ENCODE measurements at places on chromosomes 7 and 10. TPM values are rescaled to one million over a fixed set of nuclear protein-coding genes. Genes with fewer than 3 reads are reported as not detected.
A peak's percentile ranks its signal among the peaks of the same experiment; 100 is the strongest.

DNA sequence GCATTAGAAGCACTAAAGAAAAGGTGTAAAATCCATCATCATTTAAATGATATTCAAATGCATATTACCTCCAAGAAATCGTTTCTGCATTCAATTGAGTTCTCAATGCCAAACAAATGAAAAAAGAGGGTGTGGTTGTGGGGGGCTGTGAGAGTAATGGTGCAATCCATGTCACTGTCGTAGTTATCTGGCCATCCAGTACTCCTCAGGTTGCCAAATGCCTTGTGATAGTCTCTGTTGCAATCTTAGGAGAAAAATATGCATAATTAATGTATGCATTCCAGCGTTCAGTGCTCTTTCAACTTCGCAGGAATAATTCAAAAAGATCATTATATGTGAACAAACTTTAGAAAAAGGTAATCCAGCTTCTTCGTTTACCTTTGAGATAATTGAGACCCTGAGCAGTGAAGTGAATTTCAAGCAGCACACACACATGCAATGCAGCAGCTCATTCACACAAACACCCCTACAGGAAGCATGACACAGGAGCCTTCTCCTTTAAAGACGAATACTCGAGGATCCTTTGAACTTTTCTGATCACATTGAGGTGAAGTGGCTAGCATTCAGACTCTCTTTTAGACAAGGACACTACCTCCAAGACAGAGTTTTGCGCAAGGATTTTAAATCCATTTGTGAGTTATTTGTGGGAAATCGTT, 73.4 kb downstream of the OR13A1 start:
- H3K36me3 ChIP-seq, result no peaks in the 10 kb centered on the region
- H3K4me1 ChIP-seq, result no peaks in the 10 kb centered on the region
- H3K27ac ChIP-seq, result no peak overlapping the region

GRCh38 chr10:84537447-84537931, 209.1 kb downstream of the CCSER2 start:
- H3K27ac ChIP-seq, result no peak overlapping the region
- no peak overlapping the region for H3K4me3 ChIP-seq
- H3K36me3 ChIP-seq, result no peaks in the 10 kb centered on the region
- H3K4me1 ChIP-seq, result peaks cover 13% of the 10 kb centered on the region
- DNase-seq, result no peak

DNA sequence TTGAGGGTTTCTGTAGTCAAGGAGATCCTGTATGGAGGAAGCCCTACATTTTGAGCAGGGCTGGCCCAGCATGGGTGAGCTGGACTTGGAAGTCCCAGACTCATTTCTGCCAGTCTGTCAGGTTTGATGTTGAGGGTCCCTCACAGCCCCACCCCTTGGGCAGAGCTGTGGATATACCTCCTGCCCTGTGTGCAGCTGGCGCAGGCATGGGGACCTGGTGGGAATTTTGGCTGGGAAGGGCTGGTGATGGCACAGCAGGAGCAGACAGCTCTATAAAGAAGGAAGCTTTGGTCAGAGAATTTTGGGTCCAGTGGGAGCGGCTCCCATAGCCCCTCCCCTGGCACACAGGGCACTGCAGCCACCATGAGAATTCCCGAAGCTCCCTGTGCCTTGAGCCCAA, 482.6 kb downstream of the RPS24 start:
- no peaks in the 10 kb centered on the region for H3K36me3 ChIP-seq
- H3K4me1 ChIP-seq, result no peaks in the 10 kb centered on the region
- DNase-seq, result no peak
- H3K27ac ChIP-seq, result no peak overlapping the region

GPR26 gene
- not detected for total RNA-seq

PNLIPRP1 gene
- total RNA-seq, result not detected

CRYGN gene
- total RNA-seq, result 1.3 TPM

- H3K36me3 ChIP-seq, result no peaks in the 10 kb centered on the region
- H3K4me3 ChIP-seq, result no peak overlapping the region
- no peaks in the 10 kb centered on the region for H3K4me1 ChIP-seq
- DNase-seq, result no peak
- H3K27me3 ChIP-seq, result no peaks in the 10 kb centered on the region
Observed at GRCh38 chr10:15879663-15880062, 19.4 kb upstream of the MINDY3 start.

SLC16A9 gene
- total RNA-seq, result 0.32 TPM

- H3K27me3 ChIP-seq, result no peaks in the 10 kb centered on the region
- H3K4me1 ChIP-seq, result no peaks in the 10 kb centered on the region
- H3K4me3 ChIP-seq, result no peak overlapping the region
- no peak overlapping the region for H3K27ac ChIP-seq
- DNase-seq, result no peak
Observed at GRCh38 chr10:11279314-11279713, 261.6 kb downstream of the CELF2 start.

DNA sequence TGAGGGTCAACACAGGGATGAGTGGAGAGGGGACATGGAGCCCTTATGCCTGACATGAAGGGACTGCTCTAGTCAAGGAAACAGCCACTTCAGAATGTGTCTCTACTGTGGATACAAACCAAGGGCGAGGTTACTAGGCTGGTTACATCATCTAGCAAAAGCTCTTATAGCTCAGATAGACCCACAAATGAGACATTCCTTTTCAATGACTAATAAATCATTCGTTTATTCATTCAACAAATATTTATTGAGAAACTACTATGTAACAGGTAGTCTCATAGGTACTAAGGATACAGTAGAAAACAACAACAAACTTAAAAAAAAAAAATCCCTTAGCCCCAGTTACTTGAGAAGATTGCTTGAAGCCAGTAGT, 219.5 kb downstream of the KIAA1217 start:
- no peaks in the 10 kb centered on the region for H3K27me3 ChIP-seq
- no peak overlapping the region for H3K4me3 ChIP-seq
- peaks cover 5% of the 10 kb centered on the region for H3K4me1 ChIP-seq
- peak overlapping the region; percentile 82 for H3K27ac ChIP-seq
- no peaks in the 10 kb centered on the region for H3K36me3 ChIP-seq

LFNG gene
- 9.1 TPM for total RNA-seq

SPDYE2 gene
- not detected for total RNA-seq

SEMA3E gene
- total RNA-seq, result 11.8 TPM

GRCh38 chr10:35795131-35795824, 153.2 kb upstream of the FZD8 start:
- no peaks in the 10 kb centered on the region for H3K27me3 ChIP-seq
- H3K4me1 ChIP-seq, result no peaks in the 10 kb centered on the region
- no peak for DNase-seq
- H3K36me3 ChIP-seq, result no peaks in the 10 kb centered on the region
- H3K27ac ChIP-seq, result no peak overlapping the region

DNA sequence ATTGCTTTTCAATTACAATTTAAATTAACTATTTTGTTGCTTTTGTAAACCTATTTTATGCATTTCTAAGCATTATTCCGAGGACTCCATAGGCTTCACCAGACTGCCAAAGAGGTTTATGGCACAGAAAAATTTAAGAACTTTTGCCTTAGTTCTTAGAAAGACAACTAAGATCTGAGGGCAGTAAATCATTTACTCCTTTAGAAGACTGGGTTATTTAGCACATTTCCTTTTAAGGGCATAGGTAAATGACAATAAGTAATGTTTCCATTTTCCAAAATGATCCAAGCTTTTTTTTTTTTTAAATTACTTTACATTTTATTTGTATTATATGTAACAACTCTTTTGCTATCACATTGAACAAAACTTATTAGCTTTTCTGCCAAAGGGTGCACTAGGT, 15.0 kb upstream of the STEAP4 start:
- H3K27ac ChIP-seq, result no peak overlapping the region
- no peaks in the 10 kb centered on the region for H3K4me1 ChIP-seq
- no peaks in the 10 kb centered on the region for H3K36me3 ChIP-seq
- no peak for DNase-seq
- no peak overlapping the region for H3K4me3 ChIP-seq

DNA sequence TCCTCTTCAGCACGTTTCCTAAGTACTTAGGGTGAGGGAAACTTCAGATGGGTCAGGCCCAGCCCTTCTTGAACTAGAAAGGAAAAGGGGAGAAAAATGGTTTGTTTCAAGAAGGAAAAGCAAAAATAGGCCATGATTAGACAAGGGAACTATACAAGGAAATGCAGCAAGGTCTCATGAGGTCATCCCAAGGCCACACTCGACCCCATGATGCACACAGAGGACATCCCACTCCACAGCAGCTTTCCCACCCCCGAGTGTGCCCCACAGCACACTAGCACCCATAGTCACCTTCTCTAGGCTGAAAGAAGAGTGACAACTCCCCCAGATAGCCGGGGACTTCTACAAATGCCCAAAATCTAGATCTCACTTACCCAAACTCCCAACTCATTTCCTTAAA, 173.4 kb downstream of the FAM107B start:
- H3K36me3 ChIP-seq, result no peaks in the 10 kb centered on the region
- no peaks in the 10 kb centered on the region for H3K27me3 ChIP-seq
- H3K4me3 ChIP-seq, result no peak overlapping the region
- DNase-seq, result no peak
- H3K4me1 ChIP-seq, result peaks cover 2% of the 10 kb centered on the region

- no peaks in the 10 kb centered on the region for H3K4me1 ChIP-seq
- no peak for DNase-seq
- H3K4me3 ChIP-seq, result no peak overlapping the region
- H3K27me3 ChIP-seq, result no peaks in the 10 kb centered on the region
Observed at GRCh38 chr10:541750-542371, 147.6 kb downstream of the DIP2C start.

GRCh38 chr10:122404576-122404975, 30.1 kb downstream of the PLEKHA1 start:
- no peaks in the 10 kb centered on the region for H3K36me3 ChIP-seq
- H3K4me1 ChIP-seq, result no peaks in the 10 kb centered on the region
- no peaks in the 10 kb centered on the region for H3K27me3 ChIP-seq

DNA sequence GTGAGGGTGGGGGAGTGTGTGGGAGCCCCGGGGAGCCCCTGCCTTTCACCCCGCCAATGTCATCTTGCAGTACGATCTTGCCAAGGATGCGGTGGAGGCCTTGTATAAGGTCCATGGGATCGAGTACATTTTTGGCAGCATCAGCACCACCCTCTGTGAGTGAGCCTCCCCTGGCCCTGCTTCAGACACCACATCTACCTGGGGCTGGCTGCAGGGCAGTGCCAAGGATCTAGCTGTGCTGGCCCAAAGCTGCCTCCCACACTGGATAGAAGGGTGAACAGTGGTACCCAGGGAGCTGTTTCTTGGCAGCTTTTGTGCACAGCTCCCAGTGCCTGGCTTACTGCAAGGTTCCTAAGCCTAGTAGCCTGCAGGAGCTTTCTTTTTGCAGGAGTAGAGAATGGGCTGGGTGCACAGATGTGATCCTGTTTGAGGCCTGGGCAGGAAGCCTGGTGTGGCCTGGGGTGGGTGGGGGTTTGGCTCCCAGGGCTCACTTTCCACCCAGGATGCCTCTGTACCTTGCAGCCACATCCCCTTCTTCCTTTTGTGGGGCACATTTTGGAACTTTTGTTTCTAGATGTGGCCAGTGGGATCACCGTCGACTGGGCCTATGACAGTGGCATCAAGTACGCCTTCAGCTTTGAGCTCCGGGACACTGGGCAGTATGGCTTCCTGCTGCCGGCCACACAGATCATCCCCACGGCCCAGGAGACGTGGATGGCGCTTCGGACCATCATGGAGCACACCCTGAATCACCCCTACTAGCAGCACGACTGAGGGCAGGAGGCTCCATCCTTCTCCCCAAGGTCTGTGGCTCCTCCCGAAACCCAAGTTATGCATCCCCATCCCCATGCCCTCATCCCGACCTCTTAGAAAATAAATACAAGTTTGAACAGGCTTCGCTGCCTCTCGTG, 12.2 kb upstream of the CPA1 start:
- H3K27me3 ChIP-seq, result no peaks in the 10 kb centered on the region
- no peaks in the 10 kb centered on the region for H3K36me3 ChIP-seq
- H3K27ac ChIP-seq, result no peak overlapping the region
- H3K4me3 ChIP-seq, result no peak overlapping the region

GRCh38 chr7:109020251-109020650, 450.6 kb downstream of the DNAJB9 start:
- H3K36me3 ChIP-seq, result no peaks in the 10 kb centered on the region
- no peaks in the 10 kb centered on the region for H3K4me1 ChIP-seq
- no peaks in the 10 kb centered on the region for H3K27me3 ChIP-seq
- no peak for DNase-seq
- no peak overlapping the region for H3K4me3 ChIP-seq
- H3K27ac ChIP-seq, result no peak overlapping the region

ASIC3 gene
- total RNA-seq, result 3.3 TPM

DNA sequence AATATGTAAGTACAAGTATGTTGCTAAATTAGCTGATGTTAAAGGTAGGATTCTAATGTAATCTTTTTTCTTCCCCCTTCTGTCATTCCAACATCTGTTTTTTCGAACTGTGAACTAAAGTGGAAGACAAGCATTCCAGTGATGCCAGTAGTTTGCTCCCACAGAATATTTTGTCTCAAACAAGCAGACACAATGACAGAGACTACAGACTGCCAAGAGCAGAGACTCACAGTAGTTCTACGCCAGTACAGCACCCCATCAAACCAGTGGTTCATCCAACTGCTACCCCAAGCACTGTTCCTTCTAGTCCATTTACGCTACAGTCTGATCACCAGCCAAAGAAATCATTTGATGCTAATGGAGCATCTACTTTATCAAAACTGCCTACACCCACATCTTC, 62.7 kb downstream of the WAC start:
- H3K4me3 ChIP-seq, result no peak overlapping the region
- peaks cover 7% of the 10 kb centered on the region for H3K36me3 ChIP-seq
- DNase-seq, result no peak
- no peaks in the 10 kb centered on the region for H3K4me1 ChIP-seq
- H3K27me3 ChIP-seq, result no peaks in the 10 kb centered on the region
- H3K27ac ChIP-seq, result no peak overlapping the region

GRCh38 chr10:121654021-121654545, 55.8 kb upstream of the FGFR2 start:
- no peaks in the 10 kb centered on the region for H3K36me3 ChIP-seq
- no peak overlapping the region for H3K27ac ChIP-seq
- H3K27me3 ChIP-seq, result no peaks in the 10 kb centered on the region
- no peak overlapping the region for H3K4me3 ChIP-seq
- no peaks in the 10 kb centered on the region for H3K4me1 ChIP-seq

FAM25A gene
- not detected for total RNA-seq

CALHM3 gene
- total RNA-seq, result not detected

- peak overlapping the region; percentile 64 for H3K27ac ChIP-seq
- no peak overlapping the region for H3K4me3 ChIP-seq
- no peaks in the 10 kb centered on the region for H3K27me3 ChIP-seq
- no peaks in the 10 kb centered on the region for H3K36me3 ChIP-seq
- no peak for DNase-seq
- no peaks in the 10 kb centered on the region for H3K4me1 ChIP-seq
Observed at GRCh38 chr10:78552261-78552811, 516.4 kb upstream of the ZMIZ1 start.

GRCh38 chr10:33274096-33274785, 60.2 kb downstream of the NRP1 start:
- no peak overlapping the region for H3K27ac ChIP-seq
- DNase-seq, result no peak
- no peaks in the 10 kb centered on the region for H3K27me3 ChIP-seq

- no peak overlapping the region for H3K27ac ChIP-seq
- no peaks in the 10 kb centered on the region for H3K27me3 ChIP-seq
- DNase-seq, result no peak
Observed at GRCh38 chr10:124470544-124471434, 9.2 kb downstream of the LHPP start.

INHBA gene
- total RNA-seq, result 0.59 TPM
